ENCODE measurements at places on chromosomes 2 and 18.

DNA sequence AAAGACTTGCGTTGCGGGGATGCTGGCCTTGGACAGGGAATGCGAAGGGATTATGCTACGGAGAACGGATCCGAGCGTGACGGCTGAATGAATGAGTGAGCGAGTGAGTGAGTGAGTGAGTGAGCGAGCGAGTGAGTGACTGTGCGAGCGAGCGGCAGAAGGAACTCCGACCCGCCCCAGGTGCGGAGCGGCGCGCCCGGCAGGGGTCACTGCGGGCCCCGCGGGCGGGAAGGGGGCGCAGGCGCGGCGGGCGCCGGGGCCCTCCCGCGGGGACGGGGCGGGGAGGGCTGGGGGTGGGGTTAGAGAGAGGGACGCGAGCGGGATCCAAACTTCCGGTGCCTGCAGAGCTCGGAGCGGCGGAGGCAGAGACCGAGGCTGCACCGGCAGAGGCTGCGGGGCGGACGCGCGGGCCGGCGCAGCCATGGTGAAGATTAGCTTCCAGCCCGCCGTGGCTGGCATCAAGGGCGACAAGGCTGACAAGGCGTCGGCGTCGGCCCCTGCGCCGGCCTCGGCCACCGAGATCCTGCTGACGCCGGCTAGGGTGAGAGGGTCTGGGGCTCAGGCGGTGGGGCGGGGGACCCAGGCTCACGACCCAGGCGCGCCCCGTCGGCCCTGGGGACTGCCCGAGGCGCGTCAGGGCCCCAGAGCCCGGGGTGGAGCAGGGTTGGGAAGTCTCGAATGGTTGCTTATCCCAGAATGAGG lies at the start of gene ITM2C:
ITM2C (plus strand) TSS at position 338 of the 702 bp plus-strand sequence; CDS start at position 422, 84 bp downstream.
- DNase-seq: peak; percentile 42

DNA sequence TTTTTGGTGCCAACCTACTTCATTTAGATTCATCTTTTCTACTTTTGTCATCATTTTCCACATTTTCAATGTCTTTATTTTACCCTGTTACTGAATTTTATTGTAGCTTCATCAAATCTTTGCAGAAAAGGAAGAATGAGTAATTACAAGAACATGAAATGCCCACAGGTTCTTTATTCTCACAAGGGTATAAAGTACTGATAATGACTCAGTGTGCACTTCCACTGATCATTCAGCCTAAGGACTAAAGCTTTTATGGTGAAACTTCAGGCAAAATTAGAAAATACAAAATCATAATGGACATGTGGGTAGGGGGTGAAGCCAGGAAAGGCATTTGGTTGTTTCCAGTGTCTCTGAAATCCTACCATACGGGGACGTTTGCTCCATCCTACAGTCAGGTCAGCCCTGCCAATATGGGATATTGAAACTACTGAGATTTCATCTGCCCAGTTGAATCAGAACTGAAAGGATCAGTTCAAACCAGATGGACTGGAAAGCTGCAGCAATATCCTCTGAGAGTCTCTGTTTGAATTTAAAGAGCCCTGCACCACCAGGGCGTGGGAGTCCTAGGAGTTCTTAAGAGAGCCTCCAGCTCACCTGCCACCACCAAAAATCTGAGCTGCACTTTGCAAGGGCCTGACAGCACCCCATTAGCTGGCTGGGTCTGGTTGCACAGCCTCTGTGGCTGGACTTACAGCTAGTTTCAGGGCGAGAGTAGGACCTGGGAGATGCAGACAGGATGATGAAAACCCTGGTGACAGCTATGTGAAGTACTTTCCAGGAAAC lies 390.4 kb downstream of the CMPK2 start:
- DNase-seq: no peak

- no peak for DNase-seq
Measured at GRCh38 chr2:107719141-107719540, 107.6 kb upstream of the RGPD4 start.

DNA sequence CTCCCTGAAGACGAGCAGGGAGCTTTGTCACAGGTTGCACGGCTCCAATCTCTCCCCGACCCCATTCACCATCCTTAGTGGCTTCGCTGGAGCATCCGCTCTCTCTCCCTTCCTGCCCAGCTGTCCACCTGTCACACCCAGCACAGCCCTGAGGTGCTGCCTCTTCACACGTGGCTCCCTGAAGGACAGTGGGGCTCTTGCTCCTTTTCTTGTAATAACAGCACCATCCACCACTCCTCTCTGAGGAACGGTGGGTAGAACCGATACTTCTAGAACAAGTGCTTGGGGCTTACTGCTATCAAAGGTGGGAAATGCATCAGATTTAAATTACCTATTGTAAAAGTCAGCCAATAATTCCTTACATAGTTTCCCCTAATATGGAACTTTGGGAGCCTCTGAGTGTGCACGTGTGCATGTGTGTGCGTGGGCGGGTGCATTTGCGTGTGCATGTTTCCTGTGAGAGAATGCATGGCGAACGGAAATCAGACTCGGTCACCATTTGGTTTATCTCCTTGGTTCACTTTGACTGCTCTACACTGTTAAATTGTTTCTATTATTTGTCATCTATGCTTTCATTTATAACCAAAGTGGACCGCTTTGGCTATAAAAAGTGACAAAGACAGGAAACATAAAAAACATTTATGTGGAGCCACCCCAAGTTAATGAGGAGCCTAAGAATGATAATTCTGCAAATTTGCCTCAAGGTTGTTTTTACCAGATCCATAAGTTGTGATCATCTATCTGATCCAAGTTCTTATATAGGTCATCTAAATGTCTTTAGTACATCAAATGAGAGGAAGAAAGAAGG lies 39.1 kb downstream of the KLHL29 start:
- no peak for DNase-seq

DNA sequence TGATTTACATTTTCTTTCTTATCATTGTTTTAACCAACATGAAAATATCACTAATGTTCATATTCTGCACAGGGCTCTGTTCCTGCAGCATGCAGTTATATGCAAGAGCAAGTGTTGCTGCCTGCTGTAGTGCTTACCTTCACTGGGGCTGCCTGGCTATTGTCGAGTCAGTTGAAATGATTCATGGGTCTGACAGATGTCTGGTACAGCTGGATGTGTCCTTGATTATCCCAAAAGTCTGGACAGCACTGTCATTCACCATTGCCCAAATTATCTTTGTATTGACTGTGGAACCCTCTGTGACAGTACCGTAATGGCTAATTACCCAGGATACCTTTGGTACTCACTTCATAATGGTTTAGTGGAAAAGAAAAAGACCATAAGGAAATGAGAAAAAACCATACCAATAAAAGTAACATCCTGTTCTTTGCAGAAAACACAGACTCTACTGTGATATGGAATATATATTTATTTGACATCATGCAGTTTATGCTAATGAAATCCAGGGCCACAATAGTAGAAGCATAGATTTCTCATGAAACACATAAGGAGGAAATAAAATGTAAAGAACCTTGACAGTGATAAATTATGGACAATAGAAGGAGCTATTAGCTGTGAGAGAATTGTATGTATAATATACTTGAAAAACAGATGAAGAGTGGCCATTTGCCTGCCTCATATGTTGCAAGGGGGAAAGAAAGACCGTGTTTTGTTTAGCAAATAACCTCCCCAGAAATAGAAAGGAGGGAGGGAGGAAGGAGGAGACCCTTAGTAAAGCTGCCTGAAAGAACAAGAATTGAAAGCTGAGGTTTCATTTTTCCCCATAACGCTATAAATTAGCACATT lies 249.8 kb upstream of the ATP5MC3 start:
- DNase-seq: no peak

All from activated T-helper 1 cell treated with anti-CD3 and anti-CD28 coated beads, Interleukin-2, amount 50 U/mL, for 16 hours (primary cell).